ENCODE measurements at places on chromosomes 13 and 19. TPM values are rescaled to one million over a fixed set of nuclear protein-coding genes. Genes with fewer than 3 reads are reported as not detected.

The FFAR1 gene
- total RNA-seq = not detected

The NPAS1 gene
- 0.38 TPM for total RNA-seq

The KDELR1 gene
- 111 TPM for total RNA-seq

The B3GNT8 gene
- total RNA-seq = 3.3 TPM

The VSIG10L gene
- 2.0 TPM for total RNA-seq

The DGKH gene
- 29.4 TPM for total RNA-seq

The TEX26 gene
- total RNA-seq = 0.38 TPM

The C13orf42 gene
- total RNA-seq = not detected

The CEACAM5 gene
- not detected for total RNA-seq

The ADM5 gene
- total RNA-seq = 1.0 TPM

The ATXN8OS gene
- total RNA-seq = not detected

The C3 gene
- total RNA-seq = 2,763 TPM

The C1QTNF9B gene
- total RNA-seq = not detected

The MCEMP1 gene
- total RNA-seq = 3.0 TPM

The ZFP14 gene
- total RNA-seq = 3.9 TPM

The POLR1G gene
- 4.8 TPM for total RNA-seq

The KCNN4 gene
- 5.8 TPM for total RNA-seq

The PEX11G gene
- 2.7 TPM for total RNA-seq

The CYP4F2 gene
- total RNA-seq = not detected

The PLA2G4C gene
- total RNA-seq = 13.7 TPM

The C5AR1 gene
- 30.6 TPM for total RNA-seq

The OR7D2 gene
- not detected for total RNA-seq

The ZNF154 gene
- total RNA-seq = 5.9 TPM

The MYDGF gene
- 66.3 TPM for total RNA-seq

The MAST1 gene
- total RNA-seq = 0.37 TPM

The POU4F1 gene
- total RNA-seq = not detected

The DHDH gene
- total RNA-seq = not detected

Measured in posterior vena cava (tissue), 2 donors.